T-cell (primary cell): ENCODE measurements at places on chromosomes 3 and 15.

DNA sequence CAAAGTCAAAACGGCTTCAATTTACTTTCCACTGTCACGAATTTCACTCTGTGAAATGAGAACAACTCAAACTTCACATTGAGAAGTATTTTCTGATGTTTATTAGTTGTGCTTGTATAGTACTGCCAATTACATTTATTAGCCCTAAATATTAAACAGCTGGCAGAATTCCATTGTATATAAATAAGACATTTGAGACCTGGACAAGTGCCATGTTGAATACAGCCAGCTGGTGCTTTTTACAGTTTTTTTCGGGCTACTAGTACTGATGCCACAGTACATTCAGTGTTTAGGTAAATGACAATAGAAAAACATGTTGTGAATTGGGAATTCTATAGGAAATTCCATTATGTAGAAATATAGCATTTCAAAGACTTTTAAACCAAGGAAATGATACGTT, 79.0 kb downstream of the EPHA3 start:
- no peak for DNase-seq

DNA sequence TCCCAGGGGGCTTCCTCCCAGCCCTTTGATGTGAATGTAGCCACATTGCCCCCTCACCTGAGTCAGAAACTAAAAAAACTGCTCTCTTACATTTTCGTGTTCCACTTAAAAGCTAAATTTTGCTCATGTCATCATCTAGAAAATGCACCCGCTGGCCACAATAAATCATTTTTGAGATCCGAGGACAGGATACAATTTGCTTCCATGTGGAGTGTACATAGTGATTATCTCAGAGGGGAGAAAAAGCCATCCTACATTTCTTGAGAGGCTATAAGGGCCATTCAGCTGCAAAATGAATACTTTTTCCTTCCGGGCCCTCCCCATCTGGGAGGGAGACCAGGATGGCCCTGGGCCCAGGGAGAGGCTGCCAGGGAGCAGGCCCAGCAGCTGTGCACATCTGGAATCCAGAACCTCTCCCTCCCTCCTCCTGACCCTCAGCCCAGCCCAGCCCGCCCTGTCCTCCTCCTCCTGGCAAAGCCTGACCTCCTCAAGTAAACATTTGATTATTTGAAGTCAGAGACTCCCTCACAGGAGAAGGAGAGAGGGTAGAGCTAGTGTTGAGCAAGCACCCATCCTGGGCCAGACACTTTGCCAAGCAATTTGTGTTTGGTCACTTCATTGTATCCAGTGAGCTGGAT, 59.1 kb downstream of the CORO2B start:
- no peak for DNase-seq

DNA sequence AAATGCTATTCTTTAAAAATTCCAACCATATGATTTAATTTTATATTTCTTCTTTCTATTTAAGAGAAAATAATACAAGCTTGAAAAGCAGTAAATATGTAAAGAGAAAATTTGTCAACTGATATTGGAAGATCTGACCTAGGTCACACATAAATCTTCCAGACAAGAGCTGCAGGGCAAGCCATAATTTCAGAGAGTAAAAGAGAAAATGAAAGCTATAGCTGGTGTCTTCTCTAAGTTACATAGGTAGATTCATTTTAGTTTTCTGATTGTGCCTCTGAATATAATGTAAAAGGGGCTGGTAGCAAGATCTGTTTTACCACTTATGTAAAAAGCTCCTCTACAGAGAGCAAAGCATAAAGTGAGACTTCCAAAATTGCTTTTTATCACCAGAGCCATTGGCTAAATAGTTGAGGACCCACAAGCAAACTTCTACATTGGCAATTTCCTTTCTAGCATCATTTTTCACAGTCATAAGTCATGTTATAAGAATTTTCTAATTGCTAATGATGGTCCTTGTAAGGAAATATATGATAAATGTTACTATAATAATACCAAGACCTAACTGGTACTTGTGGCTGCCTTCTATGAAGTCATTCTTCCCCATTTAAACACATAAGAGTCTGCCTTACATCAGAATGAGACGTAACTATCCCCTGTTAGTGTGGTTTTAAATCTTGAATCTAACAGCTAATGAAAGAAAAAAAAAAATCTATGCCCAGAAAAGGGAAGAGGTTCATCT, 80.8 kb upstream of the SKOR1 start:
- DNase-seq: no peak

- DNase-seq: no peak
Measured at GRCh38 chr3:101819649-101820206, 29.6 kb upstream of the NFKBIZ start.

GRCh38 chr3:19898721-19899120, 35.3 kb downstream of the EFHB start:
- DNase-seq: no peak

GRCh38 chr3:144264794-144265193, 293.2 kb downstream of the DIPK2A start:
- DNase-seq: no peak

- DNase-seq: no peak
Measured at GRCh38 chr15:31024330-31024729, 32.9 kb upstream of the MTMR10 start.

GRCh38 chr15:58748040-58748851, 1.3 kb downstream of the ADAM10 start:
- DNase-seq: peak; percentile 25

- no peak for DNase-seq
Measured at GRCh38 chr3:115399750-115400149, 223.6 kb upstream of the GAP43 start.
